ENCODE measurements at places on chromosomes 12 and 14. TPM values are rescaled to one million over a fixed set of nuclear protein-coding genes. Genes with fewer than 3 reads are reported as not detected.

GRCh38 chr12:101759396-101760047, 20.3 kb upstream of the SYCP3 start:
- DNase-seq = no peak
- no peaks in the 10 kb centered on the region for H3K4me1 ChIP-seq
- no peaks in the 10 kb centered on the region for H3K36me3 ChIP-seq
- no peak overlapping the region for H3K4me3 ChIP-seq

DNA sequence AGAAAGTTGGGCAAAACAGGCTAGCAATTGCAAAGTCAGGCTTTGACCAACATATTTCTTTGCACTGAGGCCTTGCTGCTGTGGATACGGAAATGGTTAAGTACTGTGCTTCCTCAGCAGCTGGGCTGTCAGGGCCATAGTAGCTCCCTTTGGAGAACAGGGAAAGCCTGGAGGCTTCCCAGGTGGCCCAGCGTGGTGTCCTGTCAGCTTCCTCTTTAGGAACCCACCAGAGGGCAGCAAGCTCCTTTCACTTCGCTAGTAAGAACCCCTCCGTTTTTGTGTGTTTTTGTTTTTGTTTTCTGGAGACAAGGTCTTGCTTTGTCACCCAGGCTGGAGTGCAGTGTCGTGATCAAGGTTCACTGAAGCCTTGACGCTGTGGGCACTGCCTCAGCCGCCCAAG, 1.7 kb upstream of the CFAP251 start:
- no peak overlapping the region for H3K27ac ChIP-seq
- H3K4me1 ChIP-seq = peaks cover 9% of the 10 kb centered on the region
- peaks cover 24% of the 10 kb centered on the region for H3K36me3 ChIP-seq

DNA sequence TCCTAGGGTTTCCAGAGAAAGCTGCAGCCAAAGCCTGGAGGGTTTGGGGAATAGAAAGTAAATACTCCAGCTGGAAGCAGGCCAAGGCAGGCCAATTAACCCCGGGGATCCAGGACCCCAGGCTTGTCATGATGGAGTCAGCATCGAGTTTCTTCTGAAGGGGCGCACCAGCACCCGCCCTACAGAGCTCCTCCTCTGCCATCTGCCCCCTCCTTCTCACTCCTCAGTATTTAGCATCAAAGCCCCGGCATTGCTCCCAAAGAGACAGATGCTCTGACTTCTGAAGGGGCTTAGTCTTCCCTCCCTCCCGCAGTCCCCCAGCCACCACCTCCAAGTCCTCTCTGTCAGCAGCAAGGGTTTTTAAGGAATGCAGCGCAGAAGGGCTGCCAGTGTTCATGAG, 285.1 kb upstream of the NOS1 start:
- no peaks in the 10 kb centered on the region for H3K27me3 ChIP-seq
- H3K27ac ChIP-seq = no peak overlapping the region
- DNase-seq = no peak
- H3K4me3 ChIP-seq = no peak overlapping the region

DNA sequence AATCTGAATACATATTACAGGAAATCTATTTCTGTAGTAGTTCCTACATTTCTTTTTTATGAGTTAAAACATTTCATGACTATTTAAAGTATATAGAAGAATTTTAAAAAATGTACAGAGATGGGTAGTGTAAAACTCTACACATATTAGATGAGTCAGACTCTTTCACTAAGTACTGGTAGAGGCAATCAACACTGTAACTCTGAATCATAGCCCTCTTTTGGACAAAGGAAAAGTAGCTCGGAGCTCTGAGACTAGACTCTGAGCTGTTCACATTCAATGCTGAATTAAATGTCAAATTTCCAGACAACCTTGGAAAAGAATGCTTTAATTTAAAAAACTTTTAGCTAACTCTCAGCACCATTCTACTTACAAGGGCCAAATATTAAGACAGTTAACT, 3.4 kb downstream of the PTCSC3 start:
- no peak overlapping the region for H3K4me3 ChIP-seq
- no peaks in the 10 kb centered on the region for H3K4me1 ChIP-seq
- H3K27ac ChIP-seq = no peak overlapping the region
- no peak for DNase-seq
- no peaks in the 10 kb centered on the region for H3K36me3 ChIP-seq

- H3K27ac ChIP-seq = no peak overlapping the region
- no peaks in the 10 kb centered on the region for H3K4me1 ChIP-seq
- H3K27me3 ChIP-seq = no peaks in the 10 kb centered on the region
- DNase-seq = no peak
- H3K4me3 ChIP-seq = no peak overlapping the region
Observed at GRCh38 chr14:72549026-72549425, 344.9 kb downstream of the DPF3 start.

DNA sequence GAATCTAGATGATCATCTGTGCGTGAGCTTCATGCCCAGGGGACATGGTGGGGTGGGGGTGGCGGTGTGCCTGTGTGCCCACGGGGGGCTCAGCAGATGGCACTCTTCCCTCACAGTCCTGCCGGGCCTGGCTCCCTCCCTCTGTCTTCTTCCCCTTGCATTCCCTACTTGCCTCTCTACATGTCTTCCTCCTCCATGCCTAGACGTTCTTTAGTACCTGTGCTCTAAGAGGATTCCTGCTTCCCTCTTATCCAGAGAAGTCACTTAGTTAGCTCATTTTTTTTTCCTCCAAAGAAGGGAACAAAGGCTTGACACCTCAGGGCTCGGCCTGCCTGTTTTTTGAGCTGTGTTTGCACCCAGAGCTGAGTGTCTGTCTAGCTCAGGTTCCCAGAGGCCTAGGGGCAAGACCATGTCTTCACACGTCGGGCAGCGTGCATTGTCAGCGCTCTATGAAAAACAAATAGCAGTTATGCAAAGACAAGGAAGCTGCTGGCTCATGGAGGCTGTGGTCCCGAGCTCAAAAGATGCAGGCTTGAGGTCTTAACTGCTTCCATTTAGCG, 48.8 kb downstream of the NINJ2 start:
- no peak overlapping the region for H3K4me3 ChIP-seq
- H3K4me1 ChIP-seq = no peaks in the 10 kb centered on the region
- H3K27me3 ChIP-seq = no peaks in the 10 kb centered on the region
- no peak for DNase-seq

DNA sequence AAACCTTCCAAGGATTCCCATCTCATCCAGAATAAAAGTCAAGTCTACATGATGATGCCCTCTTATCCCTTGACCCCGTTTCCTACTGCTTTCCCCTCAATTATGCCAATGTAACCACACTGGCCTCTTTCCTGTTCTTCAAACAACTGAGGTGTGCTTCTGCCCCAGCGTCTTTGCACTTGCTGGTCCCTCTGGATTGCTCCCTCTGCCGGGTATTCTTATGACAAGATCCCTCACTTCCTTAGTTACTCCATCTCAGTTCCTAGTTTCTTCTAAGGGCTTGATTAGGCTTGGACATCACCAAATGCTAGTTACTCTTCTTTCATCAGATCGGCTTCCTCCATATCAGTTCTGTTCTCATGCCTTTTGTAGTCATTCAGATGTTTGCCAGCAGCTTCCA, 32.7 kb upstream of the PELI2 start:
- H3K4me1 ChIP-seq = peaks cover 3% of the 10 kb centered on the region
- no peak overlapping the region for H3K27ac ChIP-seq
- H3K4me3 ChIP-seq = no peak overlapping the region
- no peak for DNase-seq

- H3K36me3 ChIP-seq = no peaks in the 10 kb centered on the region
- H3K4me1 ChIP-seq = no peaks in the 10 kb centered on the region
- no peak for DNase-seq
- no peak overlapping the region for H3K27ac ChIP-seq
Observed at GRCh38 chr12:23559268-23559753, 390.2 kb downstream of the SOX5 start.

- no peak overlapping the region for H3K27ac ChIP-seq
- no peaks in the 10 kb centered on the region for H3K4me1 ChIP-seq
- no peak overlapping the region for H3K4me3 ChIP-seq
- H3K36me3 ChIP-seq = no peaks in the 10 kb centered on the region
- DNase-seq = no peak
Observed at GRCh38 chr12:53258541-53259539, 9.3 kb upstream of the ESPL1 start.

DNA sequence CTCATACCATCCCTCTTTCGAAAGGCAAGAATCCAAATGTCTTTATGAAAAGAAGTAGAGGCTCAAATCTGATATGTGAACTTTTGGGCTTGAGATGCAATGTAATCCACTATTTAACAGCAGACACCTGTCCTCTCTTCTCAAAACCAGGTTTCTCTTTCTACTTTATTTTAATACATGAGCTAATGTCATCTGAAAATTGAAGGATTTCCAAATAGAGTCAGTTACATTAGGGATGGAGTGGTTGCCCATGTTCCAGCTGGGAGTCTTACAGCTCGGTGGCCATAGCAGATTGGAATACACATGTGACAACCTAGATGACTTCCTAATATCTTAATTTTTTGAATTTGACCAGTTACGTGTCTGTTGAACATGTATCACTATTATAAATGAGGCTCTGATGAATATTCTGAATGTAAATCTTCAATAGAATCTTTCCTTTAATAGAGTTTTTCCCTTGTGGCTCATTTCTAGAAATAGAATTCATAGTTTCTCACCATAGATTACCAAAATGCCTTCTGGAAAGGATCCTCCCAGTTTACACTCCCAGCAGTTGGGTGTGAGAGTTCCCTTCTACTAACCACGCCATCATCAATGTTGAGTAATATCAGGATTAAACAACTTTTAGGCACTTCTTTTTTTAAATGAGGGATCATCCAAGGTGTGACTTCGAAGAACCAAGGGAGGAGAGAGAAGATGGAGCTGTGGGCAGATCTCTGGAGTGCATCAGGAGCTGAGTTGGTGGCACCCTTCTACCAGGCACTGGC, 49.2 kb downstream of the GPR135 start:
- H3K27me3 ChIP-seq = no peaks in the 10 kb centered on the region
- H3K36me3 ChIP-seq = no peaks in the 10 kb centered on the region
- no peak overlapping the region for H3K27ac ChIP-seq
- no peak for DNase-seq

- no peak overlapping the region for H3K4me3 ChIP-seq
- H3K27ac ChIP-seq = no peak overlapping the region
- no peak for DNase-seq
- no peaks in the 10 kb centered on the region for H3K36me3 ChIP-seq
- H3K4me1 ChIP-seq = no peaks in the 10 kb centered on the region
Observed at GRCh38 chr12:130816097-130816496, 23.0 kb downstream of the STX2 start.

Gene TMCC3
- polyA plus RNA-seq = 3.5 TPM

Gene CELA1
- not detected for polyA plus RNA-seq

Gene CCND2
- polyA plus RNA-seq = 6.3 TPM

Gene ACRBP
- 1.2 TPM for polyA plus RNA-seq

Gene PWP1
- 10.5 TPM for polyA plus RNA-seq

Gene WNT1
- not detected for polyA plus RNA-seq

Gene COL2A1
- polyA plus RNA-seq = 0.12 TPM

Gene FIGNL2
- polyA plus RNA-seq = 0.15 TPM

Data from pancreas (tissue), 10 donors.